CD8-positive, alpha-beta memory T cell (primary cell): ENCODE measurements at places on chromosomes 11 and 22.

DNA sequence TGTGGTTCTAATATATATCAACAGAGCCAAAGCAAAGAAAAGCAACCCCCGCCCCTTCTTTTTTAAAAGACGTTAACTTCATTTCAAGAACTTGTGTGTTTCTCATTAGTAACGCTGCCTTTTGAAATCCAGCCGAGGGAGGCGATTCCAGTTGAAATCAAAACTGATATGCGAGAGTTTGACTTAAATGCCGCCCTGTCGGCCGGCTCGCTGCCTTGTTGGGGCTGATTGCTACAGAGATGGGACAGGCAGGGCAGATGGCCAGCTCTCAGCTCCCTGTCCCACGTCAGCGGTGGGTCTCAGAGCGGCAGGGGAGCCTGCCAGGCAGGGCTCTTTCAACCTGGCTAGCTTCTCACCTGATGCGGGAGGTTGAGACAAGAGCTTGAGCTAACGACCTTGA lies 51.9 kb upstream of the ALX4 start:
- no peaks in the 10 kb centered on the region for H3K27me3 ChIP-seq
- H3K27ac ChIP-seq: no peak overlapping the region
- no peak overlapping the region for H3K4me3 ChIP-seq
- DNase-seq: no peak

GRCh38 chr11:25710975-25711374 lies 621.0 kb upstream of the ANO3 start:
- no peaks in the 10 kb centered on the region for H3K27me3 ChIP-seq
- H3K4me1 ChIP-seq: no peaks in the 10 kb centered on the region
- no peak overlapping the region for H3K4me3 ChIP-seq
- no peaks in the 10 kb centered on the region for H3K36me3 ChIP-seq

DNA sequence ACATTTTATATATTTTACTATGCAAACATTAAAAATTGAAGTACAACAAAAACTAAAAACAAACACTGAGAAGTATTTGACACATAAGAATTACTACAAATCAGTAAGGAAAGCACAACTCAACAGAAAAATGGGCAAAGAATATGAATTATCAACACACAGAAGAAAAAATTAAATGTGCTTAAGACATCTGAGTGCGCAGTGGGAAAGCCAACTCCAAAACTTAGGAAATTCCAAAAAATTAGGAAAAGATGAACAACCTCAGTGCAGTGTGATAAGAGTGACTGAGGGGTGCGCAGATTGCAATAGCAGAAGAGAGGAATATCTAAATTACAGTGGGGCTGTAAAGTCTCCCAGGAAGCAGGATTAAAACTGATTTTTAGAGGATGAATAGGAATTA lies 1.9 kb upstream of the TMEM41B start:
- no peaks in the 10 kb centered on the region for H3K36me3 ChIP-seq
- H3K4me1 ChIP-seq: peaks cover 16% of the 10 kb centered on the region

- no peak for DNase-seq
- no peaks in the 10 kb centered on the region for H3K27me3 ChIP-seq
- H3K36me3 ChIP-seq: no peaks in the 10 kb centered on the region
- H3K27ac ChIP-seq: no peak overlapping the region
- no peak overlapping the region for H3K4me3 ChIP-seq
- no peaks in the 10 kb centered on the region for H3K4me1 ChIP-seq
These were observed 9.5 kb downstream of the DRICH1 start for GRCh38 chr22:23622634-23623033.

DNA sequence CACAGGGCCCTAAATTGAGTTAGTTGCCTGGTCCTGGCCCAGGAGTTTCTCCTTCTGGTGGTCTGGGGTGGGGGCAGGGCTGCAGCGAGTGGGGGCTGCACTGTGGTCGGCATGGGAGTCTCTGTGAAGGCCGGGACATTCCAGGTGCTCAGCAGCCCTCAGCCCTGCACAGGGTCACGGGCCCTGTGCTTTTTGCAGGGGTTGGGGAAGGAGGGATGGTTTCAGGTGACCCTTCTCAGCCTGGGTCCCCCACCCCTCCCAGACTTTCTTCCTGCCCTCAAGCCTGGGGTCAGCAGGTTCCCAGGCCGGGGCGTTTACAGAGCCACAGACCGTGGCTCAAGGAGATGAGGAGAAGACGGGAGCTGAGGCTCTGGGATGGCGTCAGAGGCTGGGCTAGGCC lies 7.8 kb downstream of the EMID1 start:
- no peak overlapping the region for H3K4me3 ChIP-seq
- H3K27ac ChIP-seq: no peak overlapping the region
- no peak for DNase-seq
- H3K36me3 ChIP-seq: no peaks in the 10 kb centered on the region

DNA sequence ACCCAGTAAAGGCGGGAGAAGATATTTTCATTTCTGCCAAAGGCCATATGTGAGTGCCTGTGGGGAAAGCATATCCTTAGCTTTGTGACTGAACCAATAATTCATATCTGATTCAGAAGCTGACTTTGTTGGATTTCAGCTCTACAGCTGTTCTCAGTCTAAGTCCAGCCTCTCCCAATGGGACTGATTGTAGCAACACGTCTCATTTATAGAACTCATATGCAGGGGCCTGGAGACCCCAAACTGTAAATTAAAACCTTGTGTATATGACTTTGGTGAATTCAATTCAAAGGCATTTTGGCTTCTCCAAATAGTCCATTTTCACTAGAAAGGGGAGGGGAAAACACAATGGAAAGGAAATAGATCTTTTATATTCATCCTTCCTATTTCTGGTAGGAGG lies 250.4 kb upstream of the SORL1-AS1 start:
- H3K27me3 ChIP-seq: no peaks in the 10 kb centered on the region
- no peak for DNase-seq
- H3K36me3 ChIP-seq: no peaks in the 10 kb centered on the region
